ENCODE measurements at places on chromosomes 12 and 14.

DNA sequence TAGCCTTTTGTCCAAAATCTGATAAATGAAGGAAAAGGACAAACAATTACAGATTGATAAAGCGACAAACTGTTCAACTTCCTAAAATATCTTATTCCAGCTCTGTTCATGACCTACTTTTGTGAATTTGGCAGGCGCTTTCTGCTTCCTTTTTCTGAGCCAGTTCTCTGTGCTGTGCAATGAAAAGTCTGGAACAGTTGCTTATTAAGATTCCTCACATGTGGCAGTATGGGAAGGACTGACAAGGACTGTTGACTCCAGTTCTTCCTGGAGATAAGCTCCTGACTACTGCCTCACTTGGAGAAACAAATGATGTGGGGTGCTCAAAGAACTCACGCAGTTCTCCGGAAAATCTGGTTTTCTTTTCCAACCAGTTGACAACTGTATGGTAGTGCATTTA, 58.3 kb upstream of the ANP32D start:
- DNase-seq = no peak

DNA sequence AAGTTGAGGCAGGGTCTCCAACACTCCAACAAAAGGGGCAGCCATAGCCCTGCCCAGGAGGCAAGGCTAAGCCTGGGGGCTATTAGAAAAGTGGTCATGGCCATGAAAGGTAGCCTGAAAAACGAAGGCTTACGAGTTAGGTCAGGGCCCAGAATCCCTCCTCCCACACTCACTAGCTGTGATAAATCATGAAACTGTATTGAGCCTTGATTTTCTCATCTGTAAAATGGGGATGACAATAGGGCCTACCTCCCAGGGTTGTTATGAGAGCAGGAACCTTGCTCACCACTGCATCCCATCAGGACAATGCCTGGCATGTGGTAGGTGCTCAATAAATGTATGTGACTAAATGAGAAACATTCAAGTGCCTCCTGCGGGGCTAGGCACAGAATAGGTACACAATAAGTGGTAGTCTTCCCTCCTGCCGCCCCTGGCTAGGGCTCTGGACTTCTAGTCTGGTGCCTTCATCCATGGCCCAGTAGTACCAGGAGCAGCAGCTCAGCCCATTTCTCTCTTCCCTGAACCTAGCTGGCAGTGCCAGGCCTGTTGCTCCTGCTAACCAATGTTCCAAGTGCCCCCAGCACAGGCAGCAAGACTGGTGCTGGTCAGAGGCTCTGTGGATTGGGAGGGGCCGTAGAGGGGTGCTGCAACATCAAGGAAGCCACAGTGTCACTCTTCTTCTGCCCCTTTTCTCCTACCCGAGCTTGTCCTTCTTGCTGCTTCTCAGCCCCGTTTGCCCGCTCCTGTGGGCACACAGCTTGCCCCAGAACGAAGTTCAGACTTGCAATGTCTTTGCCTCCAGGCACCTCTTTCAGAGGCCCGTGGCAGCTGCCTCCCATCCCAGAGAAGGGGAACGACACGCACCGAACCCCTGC, 7.8 kb downstream of the PGF start:
- no peak for DNase-seq

- DNase-seq = no peak
Measured at GRCh38 chr12:18439541-18439940, 178.2 kb downstream of the PIK3C2G start.

- no peak for DNase-seq
Measured at GRCh38 chr12:121304306-121304705, 7.8 kb upstream of the CAMKK2 start.

- no peak for DNase-seq
Measured at GRCh38 chr14:75579338-75579864, 981 bp downstream of the FLVCR2 start.

DNA sequence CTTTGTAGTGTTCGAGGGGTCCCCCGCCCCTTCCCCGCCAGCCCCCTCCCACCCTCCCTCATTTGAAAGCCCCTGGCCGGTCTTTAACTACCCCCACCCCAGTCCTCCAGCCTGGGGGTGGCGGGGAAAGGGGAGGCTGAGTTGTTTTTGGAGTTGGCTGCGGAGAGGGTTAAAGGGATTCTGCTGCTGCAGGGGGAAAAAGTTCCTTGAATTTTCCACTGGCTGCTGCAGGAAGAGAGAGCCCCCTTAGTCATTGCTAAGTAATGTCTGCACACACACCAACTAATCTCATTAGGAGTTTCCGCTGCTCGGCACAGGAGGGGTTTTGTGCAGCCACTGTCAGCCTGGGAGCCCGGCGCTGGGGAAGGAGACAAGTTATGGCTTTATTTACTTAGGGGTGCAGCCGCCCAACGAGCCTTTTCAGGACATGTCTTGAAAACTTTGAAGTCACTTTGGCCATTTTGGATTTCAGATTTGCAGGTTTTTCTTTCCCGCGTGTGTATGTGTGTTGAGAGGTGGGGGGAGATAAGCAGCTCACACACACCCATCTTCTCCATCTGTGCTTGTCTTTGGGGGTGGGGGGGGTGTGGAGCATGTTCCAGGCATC, 1.8 kb downstream of the ELK3 start:
- DNase-seq = peak; percentile 40

All from activated CD8-positive, alpha-beta memory T cell treated with anti-CD3 and anti-CD28 coated beads for 1 hour (primary cell).